ENCODE measurements at places on chromosomes 1 and 21.

GRCh38 chr1:19625291-19625937 is 18.7 kb upstream of the NBL1 start:
- DNase-seq, result no peak

- DNase-seq, result no peak
Measured at GRCh38 chr1:208787219-208787618, 543.0 kb upstream of the PLXNA2 start.

DNA sequence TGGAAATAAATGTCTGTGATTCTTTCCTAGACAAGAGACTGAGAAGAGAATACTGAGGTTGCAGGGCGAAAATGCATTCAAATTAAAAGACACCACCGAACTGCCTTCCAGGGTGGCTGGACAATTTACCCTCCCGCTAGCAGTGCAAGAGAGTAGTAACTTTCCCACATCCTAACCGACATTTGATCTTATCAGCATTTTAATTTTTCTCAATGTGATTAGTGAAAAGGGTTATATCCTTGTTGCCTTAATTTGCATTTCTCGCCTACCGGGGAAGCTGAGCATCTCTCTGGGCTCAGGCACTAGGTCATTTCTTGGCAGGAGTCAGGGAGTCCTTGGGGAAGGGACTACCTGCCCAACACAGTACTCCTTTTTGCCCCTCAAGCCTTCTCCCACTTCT is 2.8 kb downstream of the TNFRSF8 start:
- DNase-seq, result no peak

DNA sequence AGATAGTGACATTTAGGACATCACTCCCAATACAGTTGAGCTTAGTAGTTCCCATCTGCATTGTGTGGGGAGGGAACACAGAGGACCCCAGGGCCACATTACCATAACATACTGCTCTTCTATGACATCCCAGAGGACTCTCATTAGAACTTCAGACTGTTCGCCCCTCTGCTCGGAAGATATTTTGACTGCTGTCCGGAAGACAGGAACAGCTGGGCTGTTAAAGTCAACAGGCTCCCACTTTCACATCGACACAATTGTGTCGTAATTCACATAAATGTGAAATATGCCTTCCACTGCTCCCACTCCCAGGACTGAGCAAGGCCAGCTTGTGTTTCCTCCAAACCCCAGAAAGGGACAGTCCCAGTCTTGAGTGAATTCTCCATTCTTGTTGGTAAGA is 158.4 kb downstream of the SEC16B start:
- no peak for DNase-seq
